ENCODE measurements at places on chromosomes 1 and 21.

DNA sequence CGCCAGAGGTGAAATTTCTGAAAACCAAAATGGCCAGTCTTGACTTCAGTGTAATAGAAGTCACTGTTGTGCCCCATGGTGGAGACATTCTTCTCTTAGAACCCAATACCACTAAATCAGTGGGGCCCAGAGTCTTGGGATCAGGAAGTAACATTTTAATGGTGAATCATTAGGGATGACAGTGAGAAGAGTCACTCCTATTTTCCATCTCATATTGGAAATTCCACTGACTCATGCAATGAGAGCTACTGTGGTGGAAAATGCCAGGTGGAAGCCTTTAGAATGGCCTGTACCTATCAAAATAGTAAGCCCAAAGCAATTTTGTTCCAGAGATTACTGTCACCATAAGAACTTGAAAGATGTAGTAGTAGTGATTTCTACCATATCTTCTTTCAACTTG lies 20.6 kb upstream of the PPM1J start:
- DNase-seq: no peak

- DNase-seq: no peak
These were observed 4.9 kb upstream of the PROX1 start for GRCh38 chr1:213982672-213983492.

DNA sequence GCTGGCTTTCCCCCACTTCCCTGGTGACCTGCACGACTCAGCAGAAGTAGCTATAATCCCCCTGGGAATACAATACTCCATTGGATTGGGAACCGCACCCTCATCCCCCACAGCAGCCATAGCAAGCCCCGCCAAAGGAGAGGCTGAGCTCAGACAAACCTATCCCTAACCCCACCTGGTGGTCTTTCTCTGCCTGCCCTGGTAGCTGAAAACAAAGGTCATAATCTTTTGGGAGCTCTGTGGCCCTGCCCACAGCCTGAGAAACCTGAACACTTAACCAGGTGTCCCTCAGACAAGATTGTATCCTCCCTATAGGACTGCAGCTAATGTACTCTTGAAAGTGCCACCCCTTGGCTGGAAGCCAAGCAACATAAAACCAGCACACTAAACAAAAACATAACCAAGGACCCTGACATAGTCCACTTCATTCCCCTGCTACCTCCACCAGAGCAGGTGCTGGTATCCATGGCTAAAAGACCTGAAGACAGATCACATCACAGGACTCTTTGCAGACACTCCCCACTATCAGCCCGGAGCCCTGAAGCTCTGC lies 71.6 kb upstream of the RUNX1 start:
- no peak for DNase-seq

DNA sequence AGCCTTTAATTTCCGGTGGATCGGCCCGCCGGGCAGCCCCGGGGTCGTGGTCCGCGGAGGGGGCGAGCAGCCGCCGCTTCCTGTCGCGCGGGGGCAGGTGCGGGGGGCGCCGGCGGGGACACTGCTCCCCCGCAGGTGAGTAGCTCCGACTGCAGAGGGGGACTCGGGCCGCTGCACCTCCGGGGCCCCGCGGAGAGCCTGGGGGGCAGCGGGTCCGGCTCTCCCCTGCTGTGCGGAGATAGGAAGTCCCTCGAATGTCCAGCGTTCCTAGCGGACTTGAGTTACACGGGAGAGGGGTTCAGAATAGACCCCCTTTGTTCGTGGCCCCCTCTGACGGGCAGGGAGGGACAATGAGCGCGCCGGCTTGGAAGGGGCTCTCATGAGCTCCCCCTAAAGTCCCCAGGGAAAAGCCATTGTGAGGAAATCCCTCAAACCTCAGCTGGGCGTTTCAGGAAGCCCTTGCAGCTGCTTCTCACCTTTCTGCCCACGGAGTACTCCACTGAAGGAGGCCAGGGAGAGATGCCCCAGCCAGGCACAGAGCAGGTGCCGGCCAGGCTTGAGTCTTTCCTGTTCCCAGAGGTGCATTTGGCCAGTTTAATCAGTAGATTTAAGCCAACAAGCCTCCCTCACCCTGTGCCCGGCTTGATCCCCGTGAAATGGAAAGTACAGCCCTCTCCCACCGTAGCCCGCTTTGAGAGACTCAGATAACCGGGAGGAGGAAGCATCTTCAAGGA lies 925 bp downstream of the PDE9A start:
- no peak for DNase-seq

- no peak for DNase-seq
These were observed 8.2 kb upstream of the DENND1B start for GRCh38 chr1:197783510-197783948.

All from activated CD4-positive, alpha-beta T cell treated with anti-CD3 and anti-CD28 coated beads, Interleukin-2, amount 50 U/mL, for 4 hours (primary cell).